MV-4-11 (cell line): ENCODE measurements at places on chromosomes 3 and 15.

DNA sequence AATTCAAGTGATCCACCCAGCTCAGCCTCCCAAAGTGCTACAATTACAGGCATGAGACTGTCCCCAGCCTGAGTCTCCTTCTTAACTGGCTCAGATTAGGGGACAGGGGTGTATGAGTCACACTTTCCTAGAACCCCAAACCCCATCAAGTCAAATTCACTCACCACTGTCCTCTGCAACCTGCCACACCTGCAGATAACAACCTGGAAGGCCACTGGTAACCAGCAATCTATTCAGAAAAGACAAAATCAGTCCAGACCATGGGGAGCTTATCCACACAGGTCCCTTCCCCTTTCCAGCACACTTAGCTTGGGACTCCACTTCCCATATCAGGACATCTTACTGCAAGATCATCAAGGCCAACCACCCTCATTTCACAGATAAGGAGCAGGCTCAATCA is 6.4 kb downstream of the WDR73 start:
- DNase-seq = no peak

DNA sequence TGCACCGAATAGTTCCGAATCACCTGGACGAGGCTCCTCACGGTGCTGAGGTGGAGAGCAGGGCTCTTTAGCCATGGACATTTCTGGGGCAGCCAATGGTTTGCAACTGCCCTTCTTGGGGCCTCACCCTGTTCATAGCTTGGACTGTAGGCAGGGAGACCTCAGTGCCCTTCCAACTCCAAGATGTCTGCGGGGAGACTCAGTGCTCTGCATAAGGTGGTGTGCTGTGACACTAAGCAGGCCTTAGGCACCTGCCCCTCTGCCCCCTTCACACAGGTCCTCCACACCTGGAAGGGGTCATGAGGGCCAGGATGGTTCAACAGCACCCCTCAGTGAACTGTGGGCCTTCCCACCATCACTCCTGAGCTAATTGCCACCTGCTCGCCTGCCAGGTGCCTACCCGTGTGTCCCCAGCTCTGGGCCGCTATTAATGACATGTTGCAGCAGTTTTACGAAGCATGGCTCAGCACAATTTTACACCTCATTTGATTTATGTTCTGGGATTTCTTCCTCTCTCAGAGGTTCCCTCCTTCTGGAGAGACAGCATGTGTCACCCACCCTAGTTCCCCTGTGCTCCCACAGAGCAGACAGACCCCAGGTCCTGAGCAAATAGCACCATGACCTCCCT is 101.2 kb upstream of the SMAD3 start:
- DNase-seq = no peak

DNA sequence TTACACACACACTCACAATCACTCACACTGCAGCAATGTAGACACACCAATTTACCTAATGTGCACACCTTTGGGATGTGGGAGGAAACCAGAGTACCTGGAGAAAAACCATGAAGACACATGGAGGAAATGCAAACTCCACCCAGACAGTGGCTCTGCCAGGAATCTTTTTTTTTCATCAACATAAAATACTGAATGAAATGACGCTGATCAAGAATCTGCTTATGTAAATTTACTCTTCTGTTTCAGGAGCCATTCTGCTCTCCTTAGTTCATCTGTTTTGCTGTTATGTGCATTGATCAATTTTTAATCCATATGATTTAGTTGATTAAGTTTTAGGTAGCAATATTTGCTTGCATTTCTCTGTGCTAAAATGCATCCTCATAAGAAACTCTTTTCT is 414.2 kb upstream of the CCDC54 start:
- DNase-seq = no peak

DNA sequence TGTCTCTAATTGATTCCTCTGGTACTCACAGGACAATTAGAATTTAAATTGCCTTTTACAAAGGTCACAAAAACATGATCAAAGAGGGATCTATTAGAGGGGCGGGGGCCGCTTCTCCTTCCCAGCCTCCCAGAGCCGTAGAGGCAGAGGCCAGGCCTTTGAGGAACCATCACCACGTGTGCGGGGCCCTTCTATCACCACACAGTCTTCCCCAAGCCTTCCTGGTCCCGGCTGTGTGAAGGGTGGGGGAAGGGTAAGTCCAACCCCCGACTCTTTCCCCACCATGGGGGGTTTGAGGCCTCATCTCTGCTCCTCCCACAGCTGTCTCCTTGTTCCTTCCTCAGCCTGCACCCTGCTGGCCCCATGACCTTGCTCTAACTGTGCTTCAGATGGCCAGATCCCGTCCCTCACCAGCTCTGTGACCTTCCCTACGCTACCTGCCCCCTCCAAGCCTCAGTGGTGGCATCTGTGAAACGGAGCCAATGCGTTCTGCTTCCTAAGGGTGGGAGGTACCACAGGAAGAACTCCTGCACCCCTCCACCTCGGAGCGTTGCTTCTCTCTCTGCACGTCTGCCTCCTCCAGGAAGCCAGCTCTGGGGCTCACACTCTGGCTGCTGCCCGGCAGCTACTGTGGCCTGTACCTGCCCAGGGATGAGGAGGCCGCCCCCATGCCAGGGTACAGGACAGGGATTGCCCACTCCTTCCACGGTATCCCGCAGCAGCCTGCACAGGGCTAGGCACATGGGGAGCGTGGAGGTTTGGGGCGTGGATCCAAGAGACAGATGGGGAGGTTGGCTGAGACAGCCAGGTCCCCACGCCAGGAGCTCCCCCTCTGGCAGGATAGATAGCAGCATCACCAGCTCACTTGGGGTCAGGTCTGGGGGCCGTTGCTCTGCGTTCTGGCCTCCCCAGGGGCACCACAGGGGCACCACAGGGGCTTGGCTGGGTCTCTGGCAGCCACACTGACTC is 83.8 kb downstream of the LINGO1 start:
- no peak for DNase-seq

GRCh38 chr3:118932822-118933558 is 101.7 kb downstream of the IGSF11 start:
- peak; percentile 12 for DNase-seq

DNA sequence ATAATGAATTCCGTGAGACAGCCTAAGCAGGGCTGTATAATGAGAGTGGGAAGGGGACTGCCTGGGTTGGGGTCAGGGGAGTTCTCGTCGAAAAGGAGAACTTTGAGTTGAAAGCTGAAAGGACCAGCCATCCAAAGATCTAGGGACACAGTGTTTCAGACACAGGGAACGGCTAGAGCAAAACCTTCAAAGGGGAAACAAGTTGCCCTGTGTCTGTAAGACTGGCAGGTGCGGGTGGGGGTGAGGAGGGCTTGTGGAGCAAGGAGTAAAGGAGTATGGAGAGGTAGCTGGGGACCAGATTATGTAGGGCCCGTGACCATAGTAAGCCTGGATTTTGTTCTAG is 1.3 kb upstream of the SRP14 start:
- DNase-seq = no peak

- no peak for DNase-seq
Observed at GRCh38 chr15:93321881-93322282, 232.9 kb upstream of the RGMA start.

- DNase-seq = no peak
Observed at GRCh38 chr3:169120928-169121327, 542.6 kb downstream of the MECOM start.

GRCh38 chr3:177776661-177777101 is 579.4 kb upstream of the TBL1XR1 start:
- DNase-seq = no peak

- no peak for DNase-seq
Observed at GRCh38 chr3:30667280-30667651, 60.9 kb downstream of the TGFBR2 start.

- no peak for DNase-seq
Observed at GRCh38 chr3:61032991-61033390, 218.3 kb downstream of the FHIT start.

GRCh38 chr3:136189859-136190617 is 6.1 kb downstream of the MSL2 start:
- no peak for DNase-seq

DNA sequence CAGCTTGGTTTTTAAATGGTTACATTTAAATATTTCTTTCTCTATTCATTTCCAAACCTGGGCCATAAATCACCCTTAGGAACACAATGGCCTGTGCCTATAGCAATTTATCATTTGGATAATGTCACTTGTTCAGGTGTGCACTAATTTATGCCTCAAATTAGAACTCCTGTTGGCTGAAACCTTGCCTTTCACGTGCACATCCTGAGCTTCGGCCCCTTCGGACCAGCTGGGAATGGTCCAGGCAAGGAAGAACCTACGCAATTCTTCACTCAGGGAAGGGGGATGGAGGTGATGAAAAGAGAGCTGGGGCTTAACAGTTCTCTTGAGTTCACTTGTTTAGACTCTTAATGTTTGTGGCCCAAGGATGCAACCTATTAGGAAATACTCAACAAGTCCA is 324.1 kb upstream of the ICE2 start:
- no peak for DNase-seq

DNA sequence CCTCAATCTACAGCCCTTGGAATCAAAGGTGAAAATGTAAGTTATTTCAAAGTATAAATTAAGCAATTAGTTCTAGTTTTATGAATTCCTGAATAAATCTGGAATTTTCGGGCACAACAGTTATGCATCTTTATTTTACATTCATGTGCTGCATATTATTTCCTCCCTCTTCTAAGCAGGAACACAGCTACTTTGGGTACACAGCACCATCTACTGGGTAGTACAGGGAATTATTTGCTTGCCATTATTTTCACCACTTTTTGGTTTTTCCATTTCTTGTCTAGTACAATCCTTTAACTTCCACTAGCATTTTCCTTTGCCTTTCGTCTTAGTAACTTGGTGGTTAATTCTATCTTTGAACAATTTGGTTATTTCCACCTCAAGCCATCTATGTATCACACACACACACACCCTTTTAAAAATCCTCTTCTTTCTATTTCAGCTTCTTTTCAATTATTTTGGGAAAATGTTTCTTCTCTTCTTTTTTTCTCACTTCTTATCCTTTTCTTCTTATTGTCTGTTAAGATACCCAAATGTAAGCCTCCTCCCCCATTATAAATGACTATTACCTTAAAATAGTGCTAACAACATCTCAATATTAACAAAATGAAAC is 451.0 kb downstream of the MFSD1 start:
- peak; percentile 54 for DNase-seq

- no peak for DNase-seq
Observed at GRCh38 chr3:102142379-102143060, 292.3 kb upstream of the ZPLD1 start.

DNA sequence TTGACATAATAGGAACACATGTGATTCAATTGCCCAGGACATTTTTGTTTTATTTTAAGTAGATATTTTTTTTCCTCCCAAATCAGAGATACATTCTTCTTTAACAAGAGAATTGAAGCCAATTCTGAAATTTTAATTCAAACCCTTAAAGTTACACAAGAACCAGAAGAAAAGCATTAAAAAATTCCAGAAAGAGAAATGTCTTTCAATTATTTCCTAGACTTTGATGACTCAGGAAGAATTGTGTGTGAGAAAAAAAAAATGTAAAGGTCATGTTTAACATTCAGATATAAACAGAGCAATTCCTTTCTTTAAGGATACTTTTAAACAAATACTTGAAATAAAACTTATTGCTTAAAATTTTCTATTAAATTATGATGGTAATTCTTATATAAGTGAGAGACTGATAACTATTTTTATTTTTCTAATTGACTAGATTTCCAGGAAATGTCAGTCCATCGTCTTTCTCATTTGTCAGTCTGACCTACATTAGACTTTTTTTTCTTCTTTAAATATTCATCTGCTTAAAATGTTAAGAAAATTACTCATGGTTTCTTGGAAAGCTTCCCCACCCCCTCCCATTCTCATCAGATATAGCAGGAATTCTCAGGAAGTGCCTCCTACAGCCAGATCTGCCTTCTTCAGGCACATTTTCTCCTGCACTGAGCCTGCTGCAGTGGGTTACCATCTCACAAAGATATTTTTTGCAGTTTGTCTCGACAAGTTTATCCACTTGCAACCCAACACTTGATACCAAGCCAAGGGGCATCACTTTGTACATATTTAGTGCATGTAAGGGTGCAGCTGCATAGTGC is 261.8 kb upstream of the CBLB start:
- DNase-seq = no peak

- DNase-seq = peak; percentile 21
Observed at GRCh38 chr3:60742606-60743145, 508.6 kb downstream of the FHIT start.

DNA sequence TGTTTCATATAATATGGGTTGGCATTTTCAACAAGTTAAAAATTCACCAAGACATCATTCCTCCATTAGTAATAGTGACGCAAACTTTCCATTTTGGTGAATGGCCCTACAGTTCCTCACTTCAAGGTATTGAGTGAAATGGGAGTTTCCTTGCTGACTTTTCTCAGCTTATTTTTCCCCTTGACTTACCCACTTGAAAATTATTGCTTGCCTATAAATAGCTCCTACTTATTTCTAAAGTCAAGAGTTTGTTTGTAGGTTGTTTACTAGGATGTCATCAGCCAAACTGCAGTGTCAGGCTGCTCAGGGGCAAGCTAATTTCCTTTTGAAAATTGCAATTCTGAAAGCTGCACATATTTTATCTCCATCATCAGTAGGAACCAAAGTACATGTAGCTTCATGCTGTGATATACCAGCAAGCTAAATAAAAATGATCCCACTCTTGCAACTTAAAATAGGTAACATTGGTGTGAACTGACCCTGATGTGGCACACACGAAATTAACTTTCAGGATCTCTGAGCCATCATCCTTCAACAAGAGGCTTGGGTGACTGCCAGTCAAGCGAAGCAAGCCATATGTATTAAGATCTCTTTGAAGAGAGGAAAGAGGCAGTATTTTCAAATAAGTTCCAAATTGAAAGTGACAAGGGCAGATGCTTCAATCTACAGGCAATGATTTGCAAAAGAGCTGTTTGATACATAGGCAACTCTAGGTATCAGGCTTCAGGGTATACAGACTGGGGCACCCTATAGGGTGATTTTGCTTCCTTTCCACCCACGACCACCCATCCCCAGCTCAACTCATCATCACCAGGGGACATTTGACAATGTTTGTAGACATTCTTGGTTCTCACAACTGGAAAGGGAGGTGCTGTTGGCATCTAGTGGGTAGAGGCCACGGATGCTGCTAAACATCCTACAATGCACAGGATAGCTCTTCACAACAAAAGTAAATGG is 66.8 kb upstream of the RASGRP1 start:
- DNase-seq = no peak

DNA sequence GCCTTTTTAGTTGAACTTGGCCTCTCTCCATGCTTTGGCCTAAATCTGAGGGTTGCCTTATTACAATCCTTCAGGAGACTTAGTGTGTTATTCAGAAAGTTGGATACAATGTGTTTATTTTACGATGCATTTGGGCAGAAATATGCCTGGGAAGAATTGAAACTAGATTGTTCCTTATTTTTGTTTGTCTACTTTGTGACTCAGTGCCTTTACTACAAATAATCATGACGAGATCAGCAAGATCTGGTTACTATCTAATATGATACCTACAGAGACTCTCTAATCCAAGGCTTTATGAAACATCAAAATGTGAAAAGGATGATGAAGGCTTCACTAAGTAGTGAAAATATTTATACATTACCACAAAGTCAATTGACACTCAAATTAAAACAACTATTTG is 82.2 kb downstream of the RBMS3 start:
- DNase-seq = no peak
